ENCODE measurements at places on chromosomes 2 and 18. TPM values are rescaled to one million over a fixed set of nuclear protein-coding genes. Genes with fewer than 3 reads are reported as not detected.

DNA sequence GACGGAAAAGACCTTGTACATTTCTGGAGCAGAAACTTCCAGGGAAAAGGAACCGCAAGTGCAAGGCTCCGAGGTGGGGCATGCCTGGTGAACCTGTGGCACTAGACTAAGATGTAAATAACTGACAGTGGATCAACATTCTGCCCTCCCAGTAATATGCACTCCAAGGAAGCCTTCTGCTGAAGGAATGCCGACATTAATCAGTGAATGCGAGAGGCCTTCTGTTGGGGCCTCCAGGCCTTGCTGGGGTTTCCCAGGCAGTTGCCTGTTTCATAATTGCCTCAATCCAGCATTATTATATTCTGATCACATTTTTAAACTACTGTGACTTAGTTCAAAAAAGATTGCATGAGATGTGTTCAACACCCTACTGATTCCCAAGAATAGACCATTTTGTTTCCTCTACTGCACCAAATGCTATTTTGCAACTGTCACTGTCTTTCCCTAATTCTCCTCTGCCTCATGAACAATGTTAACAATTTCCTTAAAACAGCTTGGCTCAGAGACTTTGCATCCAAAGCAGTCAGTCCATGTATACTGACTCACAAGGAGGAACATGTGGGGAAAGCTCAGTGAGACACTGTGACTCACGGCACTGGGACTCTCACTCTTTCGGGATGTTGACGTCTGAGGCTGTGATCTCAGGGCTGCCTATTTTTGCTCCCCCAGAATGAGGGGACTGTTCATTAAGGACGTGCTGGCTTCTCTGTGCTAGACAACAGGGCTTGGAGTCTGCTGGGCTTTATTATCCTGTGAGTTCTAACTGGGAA lies 10.5 kb upstream of the DSG2 start:
- no peaks in the 10 kb centered on the region for H3K27me3 ChIP-seq
- no peak overlapping the region for H3K4me3 ChIP-seq
- H3K4me1 ChIP-seq, result no peaks in the 10 kb centered on the region
- no peak for DNase-seq
- H3K27ac ChIP-seq, result peak overlapping the region; percentile 5
- no peaks in the 10 kb centered on the region for H3K36me3 ChIP-seq

DNA sequence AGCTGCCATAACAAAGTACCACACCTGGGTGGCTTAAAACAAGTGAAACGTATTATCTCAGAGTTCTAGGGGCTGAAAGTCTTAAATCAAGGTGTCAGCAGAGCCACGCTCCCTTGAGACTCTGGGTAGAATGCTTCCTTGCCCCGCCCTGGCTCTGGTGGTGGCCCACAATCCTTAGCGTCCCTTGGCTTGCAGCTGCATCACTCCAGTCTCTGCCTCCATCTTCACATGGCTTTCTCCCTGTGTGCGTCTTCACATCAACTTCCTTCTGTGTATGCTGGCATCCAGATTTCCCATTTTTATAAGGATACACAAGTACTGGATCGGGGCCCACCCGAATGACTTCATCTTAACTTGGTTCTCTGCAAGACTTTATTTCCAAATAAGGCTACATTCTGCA lies 62.5 kb downstream of the MRO start:
- no peak overlapping the region for H3K4me3 ChIP-seq
- H3K36me3 ChIP-seq, result no peaks in the 10 kb centered on the region
- H3K4me1 ChIP-seq, result no peaks in the 10 kb centered on the region
- peak; percentile 52 for DNase-seq
- H3K27me3 ChIP-seq, result no peaks in the 10 kb centered on the region

DNA sequence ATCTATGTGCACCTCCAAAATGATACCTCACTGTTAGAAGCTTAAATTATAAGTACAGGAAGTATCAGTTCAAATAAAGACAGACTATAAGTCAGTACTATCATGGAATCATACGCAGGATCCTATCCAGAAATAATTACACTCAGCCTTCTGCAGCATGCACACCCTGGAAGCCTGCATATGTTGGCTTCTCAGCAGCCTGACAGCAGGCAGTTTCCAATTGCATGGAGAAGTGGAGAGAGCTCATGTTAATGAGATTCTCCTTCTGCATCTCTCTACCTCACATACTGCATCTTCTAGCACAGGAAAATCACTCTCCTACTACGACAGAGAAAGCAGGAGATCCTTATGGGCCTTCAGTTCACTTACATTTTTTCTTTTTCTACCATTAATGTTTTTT lies 20.5 kb downstream of the NR4A2 start:
- H3K4me3 ChIP-seq, result no peak overlapping the region
- no peaks in the 10 kb centered on the region for H3K4me1 ChIP-seq
- DNase-seq, result no peak

GRCh38 chr18:58338961-58339592 lies 289.8 kb downstream of the ALPK2 start:
- no peak overlapping the region for H3K4me3 ChIP-seq
- H3K36me3 ChIP-seq, result no peaks in the 10 kb centered on the region
- no peak overlapping the region for H3K27ac ChIP-seq
- H3K4me1 ChIP-seq, result no peaks in the 10 kb centered on the region
- H3K27me3 ChIP-seq, result no peaks in the 10 kb centered on the region
- DNase-seq, result no peak

HTR2B gene
- 3.8 TPM for total RNA-seq

UCN gene
- 2.3 TPM for total RNA-seq

RNF152 gene
- 23.8 TPM for total RNA-seq

ANTXR1 gene
- total RNA-seq, result 134 TPM

NDC80 gene
- 21.2 TPM for total RNA-seq

Measured in uterus (tissue), 4 donors.